ENCODE measurements at places on chromosomes 16 and 17.

DNA sequence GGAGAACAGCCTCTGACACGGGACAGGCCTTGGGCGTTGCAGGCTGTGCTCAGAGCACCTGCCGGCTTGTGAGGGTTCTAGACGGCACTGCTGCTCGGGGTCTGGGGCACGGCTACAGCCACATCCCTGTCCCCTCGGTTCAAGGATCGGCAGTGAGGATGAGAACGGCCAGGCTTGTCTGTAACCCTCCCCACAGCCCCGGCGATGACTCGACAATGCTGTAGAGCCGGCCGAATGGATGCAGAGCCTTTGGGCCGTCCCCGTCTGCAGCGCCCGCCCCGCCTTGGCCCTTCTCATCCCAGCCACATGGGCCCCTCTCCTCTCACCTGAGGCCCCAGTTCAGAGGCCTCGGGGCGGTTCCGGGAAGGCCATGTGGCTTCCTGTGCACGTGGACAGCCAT is 49.0 kb upstream of the METRNL start:
- no peak for DNase-seq

- no peak for DNase-seq
Observed at GRCh38 chr17:7307686-7308624, 527 bp downstream of the EIF5A start.

DNA sequence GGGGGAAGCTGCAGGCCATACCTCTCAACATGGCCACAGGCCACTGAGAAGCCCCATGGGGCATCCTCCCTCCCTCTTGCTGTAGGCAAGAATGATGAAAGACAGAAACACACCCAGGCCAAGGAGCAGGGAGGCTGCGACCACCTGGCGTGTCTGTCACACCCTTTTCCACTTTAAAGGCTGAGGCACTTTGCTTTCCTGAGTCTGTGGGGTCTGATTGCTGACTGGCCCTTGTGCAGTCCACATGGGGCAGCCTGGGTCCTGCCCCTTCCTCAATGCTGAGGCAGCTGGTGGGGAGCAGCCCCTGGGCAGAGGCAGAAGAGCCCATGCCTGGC is 8.7 kb downstream of the TMEM204 start:
- DNase-seq = no peak

DNA sequence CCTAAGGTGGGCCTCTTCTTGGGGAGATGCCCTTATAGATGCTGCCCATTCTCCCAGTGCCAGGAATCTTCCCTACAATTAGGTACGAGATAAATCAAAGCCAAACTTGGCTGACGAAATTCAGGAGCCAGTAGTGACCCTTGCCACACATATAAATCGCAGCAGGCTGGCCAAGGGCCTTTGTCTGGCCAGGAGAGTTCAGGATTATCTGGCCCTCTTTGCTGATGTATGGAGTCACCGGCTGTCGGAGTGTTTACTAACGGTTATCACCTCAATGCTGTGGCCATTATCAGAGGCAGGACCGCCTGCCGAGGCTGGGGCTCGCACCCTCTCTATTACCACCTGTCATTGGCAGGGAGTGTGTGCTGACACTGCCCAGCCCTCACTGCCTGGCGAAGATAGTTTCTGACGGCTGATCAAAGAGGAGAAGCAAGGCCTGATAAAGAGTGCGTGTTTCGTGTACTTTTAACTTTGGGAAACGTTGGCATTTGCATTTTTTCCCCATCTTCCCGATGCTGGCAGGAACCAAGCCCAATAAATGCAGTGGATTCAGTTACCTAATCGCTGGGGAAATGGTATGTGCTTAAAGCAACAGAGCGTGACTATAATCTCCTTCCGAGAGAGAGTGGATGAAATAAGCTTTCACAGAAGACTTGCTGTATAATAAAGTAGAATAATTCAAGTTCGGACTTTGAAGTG is 32.8 kb upstream of the TBX2 start:
- no peak for DNase-seq

- DNase-seq = no peak
Observed at GRCh38 chr16:85289760-85290625, 177.7 kb upstream of the CIBAR2 start.

DNA sequence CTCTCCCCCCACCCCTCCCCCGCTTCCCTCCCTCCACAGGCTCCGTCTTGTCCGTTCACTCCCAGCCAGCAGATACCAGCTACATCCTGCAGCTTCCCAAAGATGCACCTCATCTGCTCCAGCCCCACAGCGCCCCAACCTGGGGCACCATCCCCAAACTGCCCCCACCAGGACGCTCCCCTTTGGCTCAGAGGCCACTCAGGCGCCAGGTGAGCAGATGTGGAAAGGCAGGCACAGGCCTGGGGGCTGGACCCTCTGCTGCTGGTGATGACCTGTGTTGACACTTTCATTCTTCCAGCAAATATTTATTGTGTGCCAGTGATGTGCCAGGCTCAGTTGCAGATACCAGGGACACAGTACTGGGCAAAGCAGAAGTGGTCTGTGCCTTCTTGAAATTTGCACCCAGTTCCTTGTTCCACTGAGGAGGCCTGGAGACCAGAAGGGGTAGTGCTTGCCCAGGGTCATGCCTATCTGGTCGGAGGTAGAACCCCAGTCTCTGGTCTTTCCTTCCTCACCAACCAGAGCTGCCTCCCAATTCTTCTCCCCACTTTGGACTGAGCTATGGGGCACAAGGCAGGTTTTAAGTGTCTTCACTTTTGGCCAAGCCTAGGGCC is 10.3 kb upstream of the ABCC3 start:
- DNase-seq = no peak

DNA sequence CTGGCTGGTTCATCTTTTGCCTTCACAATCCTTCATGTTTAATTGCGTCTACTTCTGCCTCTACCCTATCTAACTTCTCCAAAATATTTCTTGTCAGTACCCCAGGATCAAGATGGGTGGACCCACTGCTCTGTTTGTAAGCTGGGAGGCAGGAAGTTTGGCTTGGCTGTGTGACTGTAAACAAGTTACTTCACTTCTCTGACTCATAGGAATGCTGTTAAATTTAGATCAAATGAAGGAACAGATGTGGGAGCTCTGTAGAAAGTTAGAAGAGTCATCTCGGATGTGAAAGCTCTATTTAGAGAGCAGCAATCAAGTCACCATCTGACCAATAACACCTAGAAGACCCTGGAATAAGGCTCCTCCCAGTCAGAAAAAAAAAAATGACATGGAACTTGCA is 55.2 kb upstream of the MRTFB start:
- no peak for DNase-seq

DNA sequence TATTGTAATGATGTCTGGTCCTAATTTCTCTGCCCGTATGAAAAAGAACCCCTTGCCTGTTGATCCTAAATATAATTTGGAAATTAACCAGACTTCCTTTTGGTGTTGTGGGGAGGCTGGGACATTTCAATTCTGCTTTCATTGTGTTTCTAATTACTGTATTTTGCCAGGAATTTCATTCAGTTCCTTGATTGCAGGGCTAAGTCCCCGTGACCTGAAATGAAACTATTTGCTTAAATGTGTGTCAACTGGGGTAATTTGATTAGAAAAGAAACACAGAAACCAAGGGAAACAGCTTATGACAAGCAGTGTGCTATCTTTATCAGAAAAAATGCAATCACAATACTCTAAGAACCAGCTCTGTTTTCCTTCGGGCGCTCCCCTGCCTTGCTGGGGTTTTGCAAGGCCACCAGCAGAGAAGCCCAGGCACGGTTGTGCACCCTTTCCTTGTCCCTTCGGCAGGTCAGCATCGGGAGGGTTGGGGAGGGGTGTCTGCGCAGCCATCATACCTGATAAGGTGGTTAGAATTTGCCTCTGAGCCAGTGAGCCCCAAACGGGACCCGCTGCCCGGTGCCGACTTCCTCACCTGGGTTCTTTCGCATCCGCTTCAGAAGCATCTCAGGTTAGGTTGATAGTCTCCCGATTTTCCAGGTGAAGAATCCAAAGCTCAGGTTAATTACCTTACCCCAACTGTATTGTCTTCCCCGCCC is 19.4 kb downstream of the KLHL36 start:
- no peak for DNase-seq

DNA sequence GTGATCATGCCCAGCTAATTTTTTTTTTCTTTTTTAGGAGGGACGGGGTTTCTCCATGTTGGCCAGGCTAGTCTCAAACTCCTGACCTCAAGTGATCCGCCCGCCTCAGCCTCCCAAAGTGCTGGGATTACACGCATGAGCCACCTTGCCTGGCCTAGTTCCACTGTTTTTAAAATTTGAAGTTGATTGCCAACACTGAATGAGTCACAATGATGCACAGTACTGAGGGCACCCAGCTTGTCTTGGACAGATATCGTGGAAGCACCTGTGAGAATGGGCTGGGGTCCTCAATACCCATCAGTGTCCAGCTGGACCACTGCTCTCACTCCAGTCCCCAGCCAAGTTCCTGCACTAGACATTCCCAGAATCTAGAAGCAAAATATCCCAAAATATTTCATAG is 2.5 kb downstream of the KNOP1 start:
- no peak for DNase-seq
